ENCODE measurements at places on chromosomes 7 and 10. TPM values are rescaled to one million over a fixed set of nuclear protein-coding genes. Genes with fewer than 3 reads are reported as not detected.

Gene TCTN3
- 74.6 TPM for total RNA-seq

Gene SVIL
- total RNA-seq, result 12.0 TPM

Gene MPP7
- 0.34 TPM for total RNA-seq

Gene AGBL3
- total RNA-seq, result 0.90 TPM

Gene TMEM236
- total RNA-seq, result 0.03 TPM

Gene TSPAN12
- total RNA-seq, result 5.7 TPM

Gene CALN1
- not detected for total RNA-seq

Gene SFRP4
- total RNA-seq, result not detected

Gene OR2A1
- total RNA-seq, result not detected

Gene KIN
- 73.9 TPM for total RNA-seq

All from SK-MEL-5 (cell line).